ENCODE measurements at places on chromosomes 3 and 15. TPM values are rescaled to one million over a fixed set of nuclear protein-coding genes. Genes with fewer than 3 reads are reported as not detected.
A peak's percentile ranks its signal among the peaks of the same experiment; 100 is the strongest.

- DNase-seq = no peak
Measured at GRCh38 chr3:16300307-16300706, 35.3 kb downstream of the OXNAD1 start.

DNA sequence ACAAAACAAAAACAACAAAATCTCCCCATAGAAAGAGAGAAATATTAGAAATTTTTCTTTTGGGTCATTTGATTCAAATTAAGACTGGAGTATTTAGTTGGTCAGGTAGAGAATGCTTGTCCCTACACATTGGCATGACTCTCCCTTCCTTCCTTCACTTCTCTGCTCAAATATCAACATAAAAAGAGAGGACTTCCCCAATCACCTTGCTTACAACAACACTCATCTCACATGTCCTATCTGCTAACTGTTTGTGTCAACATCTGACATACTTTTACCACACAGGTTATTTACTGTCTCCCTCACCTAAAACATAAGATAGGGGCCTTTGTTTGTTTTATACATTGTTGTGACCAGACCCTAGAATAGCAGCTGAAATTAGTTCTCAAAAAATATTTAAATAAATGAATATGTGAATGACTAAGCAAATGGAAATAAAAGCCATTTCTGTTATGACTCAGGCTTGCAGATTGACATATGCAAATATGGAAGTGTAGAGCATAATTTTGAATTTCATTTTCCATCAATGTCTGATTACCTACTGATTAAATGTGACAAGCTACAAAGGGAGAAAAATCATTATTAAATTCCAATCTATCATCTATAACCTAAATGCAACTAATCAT lies 304.8 kb downstream of the CTNNB1 start:
- DNase-seq = no peak

DNA sequence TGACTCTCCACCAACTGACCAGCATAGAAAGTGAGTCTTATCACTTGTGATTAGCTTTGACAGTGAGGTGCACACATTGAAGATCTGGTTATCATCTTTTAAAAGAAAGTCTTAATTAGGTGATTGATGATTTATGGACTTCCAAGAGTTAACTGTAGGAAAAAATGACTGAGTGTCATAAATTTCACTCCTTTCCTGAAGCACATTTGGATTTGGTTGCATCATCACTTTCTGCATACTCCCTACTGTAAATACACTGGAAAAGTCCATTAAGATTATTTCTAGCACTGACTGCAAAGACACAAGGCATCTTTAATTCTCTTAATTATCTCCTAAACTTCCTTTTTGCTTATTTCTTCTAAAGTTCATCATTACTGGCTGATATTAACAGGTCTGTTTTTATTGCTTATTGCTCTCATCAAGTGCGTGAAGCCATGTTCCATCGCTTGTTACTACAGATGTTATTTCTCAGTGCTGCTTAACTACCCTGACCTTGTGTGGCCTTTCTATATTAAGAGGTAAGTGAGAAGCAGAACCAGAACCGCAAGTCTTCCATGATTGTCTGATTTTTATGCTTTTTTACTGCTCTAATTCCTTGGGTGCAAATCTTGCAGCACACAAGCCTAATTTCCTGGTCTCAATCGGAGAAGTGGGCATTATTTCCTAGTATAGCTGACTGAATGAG lies 153.2 kb downstream of the MEIS2 start:
- DNase-seq = no peak

- DNase-seq = no peak
Measured at GRCh38 chr3:100171211-100171914, 57.1 kb upstream of the FILIP1L start.

DNA sequence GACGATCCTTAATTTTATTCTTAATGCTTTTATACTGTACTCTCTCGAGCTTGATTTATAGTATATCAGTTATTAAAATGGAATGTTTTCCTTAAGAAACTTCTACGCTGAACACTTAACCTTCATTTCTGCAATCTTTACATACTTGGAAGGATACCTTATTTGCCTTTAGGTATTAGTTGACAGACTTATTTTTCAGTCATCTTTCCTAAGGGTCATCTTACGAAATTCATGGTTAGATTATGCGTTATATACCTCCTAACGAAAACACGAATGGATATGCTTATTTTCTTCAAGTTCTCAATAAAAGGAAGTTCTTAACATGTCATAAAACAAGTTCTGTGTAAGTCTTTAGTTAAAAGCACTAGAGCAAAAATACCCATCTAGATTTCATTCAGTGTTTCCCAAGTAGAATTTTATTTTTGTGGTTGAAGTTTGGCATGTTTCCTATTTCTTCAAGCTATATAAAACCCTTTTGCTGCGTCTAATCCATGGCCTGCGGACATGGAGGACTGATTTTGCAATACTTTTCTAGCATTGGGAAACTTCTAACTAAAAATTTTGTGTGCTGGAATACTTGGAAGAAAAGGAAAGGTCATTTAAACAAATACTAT lies 231.3 kb downstream of the TP63 start:
- no peak for DNase-seq

Gene SEMA5B
- 0.89 TPM for total RNA-seq

- no peak for DNase-seq
Measured at GRCh38 chr3:25423780-25424588, 4.1 kb upstream of the RARB start.

- no peak for DNase-seq
Measured at GRCh38 chr3:134034005-134034785, 4.5 kb upstream of the SLCO2A1 start.

DNA sequence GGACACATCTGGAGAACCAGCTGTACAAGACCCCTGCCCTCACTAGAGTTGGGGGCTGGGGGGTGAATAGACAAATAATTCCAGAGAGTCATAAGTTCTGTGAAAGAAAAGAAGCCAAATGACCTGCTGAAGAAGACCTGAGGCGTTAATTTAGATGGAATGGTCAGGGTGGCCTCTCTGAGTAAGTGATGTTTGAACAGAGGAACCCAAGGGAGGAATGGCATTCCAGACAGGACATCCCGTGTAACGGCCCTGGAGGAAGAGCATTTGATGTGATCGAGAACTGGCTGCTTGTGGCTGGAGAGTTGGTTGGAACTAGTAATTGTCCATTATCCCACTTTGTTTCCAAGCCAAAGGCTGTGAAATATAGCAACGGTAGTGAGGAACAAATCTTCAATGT lies 1.7 kb downstream of the NR2C2 start:
- DNase-seq = no peak

- peak; percentile 56 for DNase-seq
Measured at GRCh38 chr3:51955893-51956770, 951 bp downstream of the GPR62 start.

DNA sequence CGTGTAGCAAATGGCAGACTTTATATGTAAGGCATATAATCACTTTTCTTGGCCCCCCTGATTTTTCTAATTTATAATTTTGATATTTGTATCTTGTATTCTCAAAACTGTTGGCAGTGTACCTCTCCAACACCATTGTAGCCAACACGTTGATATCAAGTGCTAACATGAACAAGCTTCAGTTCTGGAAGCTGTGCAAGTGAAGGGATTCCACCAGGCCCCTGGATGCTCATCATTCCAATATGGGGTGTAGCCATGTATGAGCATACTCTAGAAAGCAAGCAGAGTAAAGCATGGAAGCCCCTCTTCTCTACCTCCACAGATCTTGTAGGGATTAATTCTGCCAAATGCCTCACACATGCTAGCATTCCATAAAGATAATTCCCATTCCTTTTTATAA lies 211.3 kb downstream of the MYRIP start:
- DNase-seq = no peak

DNA sequence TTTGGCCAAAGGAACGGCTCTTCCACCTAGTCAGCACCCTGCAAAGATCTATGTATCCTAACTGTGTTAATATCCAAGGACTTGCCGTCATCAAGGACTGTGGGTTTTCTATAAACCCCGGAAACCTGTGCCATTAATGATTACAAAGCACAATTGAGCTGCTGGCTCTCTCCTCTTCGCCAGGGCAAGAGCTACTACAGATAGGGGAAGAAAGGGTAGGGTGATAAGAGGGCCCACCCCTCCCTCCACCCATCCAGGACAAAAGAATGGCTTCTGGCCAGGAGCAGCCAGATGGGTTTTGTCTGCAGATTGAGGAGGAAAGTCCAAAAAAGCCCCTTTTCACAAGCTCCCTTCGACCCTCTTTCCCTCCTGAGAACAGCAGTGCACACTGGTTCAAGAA lies 9.9 kb downstream of the RFT1 start:
- no peak for DNase-seq

Gene STRIT1
- total RNA-seq = not detected

Gene GOLGA8O
- 0.60 TPM for total RNA-seq

DNA sequence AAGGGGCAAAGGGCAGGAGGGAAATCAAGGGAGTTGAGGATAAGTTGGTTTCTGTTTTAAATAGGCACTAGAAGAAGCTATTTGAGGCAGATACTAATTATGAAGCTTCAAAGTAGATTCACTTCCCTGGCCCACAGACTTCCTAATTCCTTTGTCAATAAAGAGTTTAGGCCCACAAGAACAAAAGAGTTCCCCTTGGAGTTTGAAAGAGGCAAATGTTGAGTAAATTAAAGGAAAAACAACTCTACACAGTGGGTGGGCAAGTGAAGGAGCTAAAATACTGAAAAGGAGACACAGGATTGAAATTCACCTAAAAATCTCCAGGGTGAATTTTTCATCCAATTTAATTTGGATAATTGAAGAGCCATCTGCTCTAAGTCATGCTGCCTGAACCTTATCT lies 411.7 kb upstream of the RORA start:
- DNase-seq = no peak

DNA sequence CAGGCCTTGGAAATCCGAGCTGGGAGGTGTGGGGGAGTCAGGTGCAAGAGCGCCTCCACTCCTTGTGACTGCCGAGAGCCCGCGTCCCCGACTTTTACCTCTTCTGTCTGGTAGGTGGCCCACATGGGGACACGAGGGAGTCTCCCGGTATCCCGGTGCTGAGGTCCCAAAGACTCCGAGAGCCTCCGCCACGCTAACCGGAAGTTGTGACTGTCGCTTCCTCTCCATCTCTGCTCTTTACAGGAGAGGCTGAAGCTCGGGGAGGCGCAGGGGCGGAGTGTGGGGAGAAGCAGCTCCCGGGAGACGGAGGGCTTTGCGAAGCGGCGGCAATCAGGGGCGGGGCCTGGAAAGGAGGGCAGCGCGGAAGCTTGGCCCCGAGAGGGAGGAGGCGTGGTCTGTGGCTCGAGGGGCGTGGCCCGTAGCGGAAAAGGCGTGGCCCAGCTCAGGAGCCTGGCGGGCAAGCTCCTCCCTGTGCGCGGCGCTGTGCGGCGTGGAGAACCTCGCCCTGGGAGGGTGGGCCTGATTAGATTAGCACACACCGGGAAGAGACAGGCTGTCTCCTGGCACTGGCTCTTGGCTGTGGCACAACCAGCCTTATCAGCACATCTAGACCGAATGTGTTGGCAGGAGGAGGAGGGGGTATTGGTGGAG lies 143.9 kb downstream of the GABRB3 start:
- peak; percentile 80 for DNase-seq

GRCh38 chr15:82972990-82973389 lies 13.0 kb upstream of the RAMAC start:
- no peak for DNase-seq

Gene LEKR1
- 1.9 TPM for total RNA-seq

DNA sequence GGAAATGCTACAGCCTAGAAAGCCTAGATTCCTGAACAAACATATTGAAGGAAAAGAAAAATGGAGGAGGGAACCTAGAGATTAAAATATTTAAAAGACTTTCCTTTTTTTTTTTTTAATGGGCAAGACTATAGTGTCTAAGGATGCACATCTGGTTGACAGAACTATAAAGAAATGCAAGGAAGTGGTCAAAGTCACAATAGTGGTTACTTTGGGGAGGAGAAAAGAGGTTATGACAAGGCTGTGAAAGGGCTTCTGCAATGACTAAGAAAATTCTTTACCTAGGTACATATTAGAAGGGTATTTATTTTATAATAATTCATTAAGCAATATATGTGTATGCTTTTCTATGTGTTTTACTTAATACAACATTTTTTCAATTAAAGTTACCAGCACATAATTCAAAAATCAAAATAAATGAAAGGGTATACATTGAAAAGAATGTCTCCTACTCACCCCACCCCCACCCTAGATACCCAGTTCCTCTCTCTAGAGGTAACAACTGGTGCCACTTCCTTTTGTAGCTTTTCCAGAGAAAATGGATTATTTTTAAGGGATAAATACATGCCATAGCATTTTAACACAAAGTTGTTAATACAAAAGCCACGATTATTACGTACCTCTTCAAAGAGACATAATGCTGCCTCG lies 70.1 kb downstream of the HERC1 start:
- no peak for DNase-seq

- no peak for DNase-seq
Measured at GRCh38 chr3:81041331-81041730, 720.1 kb downstream of the GBE1 start.

Gene SERPINI2
- not detected for total RNA-seq

Gene HIGD2B
- total RNA-seq = not detected

Gene PPM1M
- total RNA-seq = 9.7 TPM

Gene ADAMTS17
- 5.2 TPM for total RNA-seq

DNA sequence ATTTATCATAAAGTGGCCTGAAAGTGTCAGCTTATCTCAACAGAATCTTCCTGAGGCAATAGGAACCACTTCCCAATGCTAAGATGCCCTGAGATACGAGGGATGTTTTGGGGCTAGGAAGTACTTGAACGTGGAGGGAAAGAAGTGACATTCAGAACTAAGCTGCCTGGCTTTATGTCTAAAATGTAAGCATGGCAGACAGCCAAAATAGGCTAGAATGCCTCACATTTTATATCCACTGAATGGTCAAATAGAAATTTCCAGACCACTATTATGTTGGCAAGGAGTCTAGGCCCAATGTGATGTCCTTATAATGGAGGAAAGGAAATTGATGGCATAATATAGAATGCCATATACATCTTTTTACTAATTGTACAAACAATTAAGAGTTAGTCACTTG lies 154.9 kb downstream of the PEX5L start:
- DNase-seq = no peak

Gene GOLGA6L1
- total RNA-seq = not detected

DNA sequence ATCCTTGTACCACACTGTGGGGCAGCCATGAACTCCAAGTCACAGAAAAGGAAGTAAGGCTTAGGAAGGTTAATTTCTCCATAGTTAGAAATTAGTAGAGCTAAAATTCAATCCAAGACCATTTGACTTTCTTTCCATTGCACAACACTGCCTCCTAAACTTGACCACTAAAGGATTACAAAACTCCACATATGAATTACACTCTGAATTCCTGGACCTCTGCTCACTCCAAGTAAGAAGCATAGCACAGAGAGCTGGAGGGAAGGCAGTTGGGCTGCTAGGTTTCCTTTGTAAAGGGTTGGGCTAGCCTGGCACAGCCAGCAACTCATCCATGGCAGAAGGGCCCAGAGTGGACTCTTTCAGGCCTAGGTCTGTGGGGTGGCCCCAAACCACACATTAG lies 134.4 kb downstream of the MYLK start:
- no peak for DNase-seq

Gene HES1
- 60.9 TPM for total RNA-seq

Gene ZBED2
- total RNA-seq = not detected

DNA sequence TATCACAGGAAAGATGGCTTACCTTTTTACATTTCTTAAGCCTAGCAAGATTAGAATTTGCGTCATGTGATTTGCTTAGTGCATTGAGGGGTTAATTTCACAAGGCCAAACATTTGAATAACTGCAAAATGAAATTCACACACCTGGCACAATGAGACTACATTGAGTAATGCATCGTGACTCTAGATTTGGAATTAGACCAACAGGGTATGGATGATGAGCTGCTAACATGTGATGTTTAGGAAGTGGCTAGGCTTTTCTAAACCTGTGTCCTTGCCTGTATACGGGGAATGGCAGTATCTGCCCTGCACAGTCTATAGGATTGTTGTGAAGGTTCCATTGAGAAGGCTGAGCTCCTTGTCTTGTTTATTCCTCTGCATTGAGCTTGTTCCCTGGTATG lies 160.1 kb downstream of the MFSD1 start:
- no peak for DNase-seq

Gene DNASE1L3
- total RNA-seq = 9.0 TPM

Gene GAP43
- total RNA-seq = 0.96 TPM

Gene TIGIT
- total RNA-seq = 0.84 TPM

All from mucosa of descending colon (tissue), 3 donors.